ENCODE measurements at places on chromosomes 1 and 21.

DNA sequence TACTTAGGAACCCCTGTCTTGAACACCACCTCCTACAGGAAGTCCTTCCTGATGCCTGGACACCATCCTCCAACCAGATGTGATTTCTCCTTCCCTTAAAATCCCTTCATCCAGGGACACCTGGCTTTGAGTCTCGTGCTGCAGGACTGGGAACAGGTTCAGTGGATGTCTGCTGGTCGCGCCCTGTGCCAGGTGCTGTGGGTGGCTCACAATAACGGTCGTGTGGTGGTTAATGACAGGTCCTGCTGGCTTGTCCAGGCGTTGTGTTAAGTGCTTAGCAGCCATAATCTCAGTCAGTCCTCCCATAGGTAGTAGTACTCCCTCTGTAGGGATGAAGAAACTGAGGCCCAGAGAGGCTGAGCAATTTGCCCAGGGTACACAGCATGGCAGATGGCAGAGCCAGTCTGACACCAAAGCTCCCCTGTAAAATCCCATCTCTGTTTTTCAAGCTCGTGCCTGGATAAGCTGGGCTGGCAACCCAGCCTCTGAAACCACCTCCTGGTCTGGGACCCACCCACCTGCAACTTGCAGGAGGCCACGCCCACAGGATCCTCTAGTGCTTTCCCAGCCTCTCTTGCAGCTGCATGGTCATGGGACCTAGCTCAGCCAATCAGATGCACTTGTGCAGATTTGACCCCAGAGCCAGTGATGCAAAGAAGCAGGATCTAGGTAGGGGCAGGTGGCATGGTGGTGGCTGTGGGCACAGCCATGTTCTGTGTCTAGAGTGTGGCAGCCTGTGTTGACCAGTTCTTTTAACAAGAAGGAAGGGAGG, 106.0 kb upstream of the IFFO2 start:
- no peak for DNase-seq

DNA sequence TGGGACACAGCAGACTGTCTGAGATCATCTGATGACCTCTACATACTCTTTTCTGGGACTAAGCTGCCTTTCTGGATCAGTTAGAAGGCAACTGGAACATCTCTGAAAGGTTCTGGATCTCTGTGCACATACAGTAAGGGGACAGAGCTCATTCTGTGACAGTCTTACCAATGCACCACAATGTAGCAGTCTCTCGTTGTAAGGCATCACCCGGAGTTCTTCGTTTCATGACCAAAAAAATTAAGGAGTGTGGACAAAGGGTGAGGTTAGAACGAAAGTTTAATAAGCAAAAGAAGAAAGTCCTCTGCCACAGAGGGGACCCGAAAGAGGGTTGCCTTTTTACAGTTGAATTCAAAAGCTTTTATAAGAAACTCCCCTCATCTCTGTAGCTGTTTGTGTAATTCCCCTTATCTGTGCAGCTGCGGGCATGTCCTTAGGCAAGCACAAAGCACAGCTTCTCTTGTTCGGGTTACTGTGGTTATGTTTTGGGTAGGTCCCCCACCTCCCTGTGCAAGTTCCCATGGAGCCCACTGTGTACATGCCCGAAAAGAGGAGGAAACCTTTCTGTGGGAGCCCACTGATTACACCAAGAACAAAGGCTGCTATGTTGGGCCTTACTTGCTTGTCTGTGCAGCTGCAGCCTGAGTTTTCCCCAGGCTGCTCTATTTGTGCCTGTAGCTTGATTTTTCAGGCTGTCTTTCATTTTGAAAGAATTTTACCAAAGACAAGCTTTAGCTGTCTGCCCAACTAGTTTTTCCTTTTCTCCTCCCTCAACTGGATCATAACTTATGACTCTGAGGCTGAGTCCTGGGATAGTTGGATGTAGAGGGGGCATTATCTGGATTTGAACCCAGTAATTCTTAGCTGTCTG, 53.1 kb upstream of the CACNA1E start:
- no peak for DNase-seq

DNA sequence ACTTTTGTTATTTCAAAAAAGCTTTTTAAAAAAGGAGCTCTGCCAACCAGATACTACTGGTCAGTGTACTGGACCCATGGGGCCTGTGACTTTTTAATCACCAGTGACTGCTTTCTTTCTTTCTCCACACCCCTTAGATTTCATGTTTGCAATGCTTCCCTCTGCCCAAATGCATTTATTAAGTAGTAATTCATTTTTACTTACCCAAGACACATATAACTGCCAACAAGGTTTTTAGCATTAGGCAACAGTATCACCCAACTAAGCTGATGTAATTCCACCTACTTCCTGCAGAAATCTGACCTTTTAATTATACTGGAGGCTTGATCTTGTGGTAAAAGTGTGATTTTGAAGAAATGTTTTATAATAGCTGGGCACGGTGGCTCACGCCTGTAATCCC, 12.5 kb downstream of the MECR start:
- DNase-seq: no peak

- DNase-seq: no peak
These were observed 601.0 kb downstream of the NUF2 start for GRCh38 chr1:163922743-163923201.

GRCh38 chr1:155127967-155128754, 485 bp downstream of the EFNA1 start:
- DNase-seq: no peak

GRCh38 chr21:45552696-45553391, 10.6 kb upstream of the SLC19A1 start:
- DNase-seq: no peak

DNA sequence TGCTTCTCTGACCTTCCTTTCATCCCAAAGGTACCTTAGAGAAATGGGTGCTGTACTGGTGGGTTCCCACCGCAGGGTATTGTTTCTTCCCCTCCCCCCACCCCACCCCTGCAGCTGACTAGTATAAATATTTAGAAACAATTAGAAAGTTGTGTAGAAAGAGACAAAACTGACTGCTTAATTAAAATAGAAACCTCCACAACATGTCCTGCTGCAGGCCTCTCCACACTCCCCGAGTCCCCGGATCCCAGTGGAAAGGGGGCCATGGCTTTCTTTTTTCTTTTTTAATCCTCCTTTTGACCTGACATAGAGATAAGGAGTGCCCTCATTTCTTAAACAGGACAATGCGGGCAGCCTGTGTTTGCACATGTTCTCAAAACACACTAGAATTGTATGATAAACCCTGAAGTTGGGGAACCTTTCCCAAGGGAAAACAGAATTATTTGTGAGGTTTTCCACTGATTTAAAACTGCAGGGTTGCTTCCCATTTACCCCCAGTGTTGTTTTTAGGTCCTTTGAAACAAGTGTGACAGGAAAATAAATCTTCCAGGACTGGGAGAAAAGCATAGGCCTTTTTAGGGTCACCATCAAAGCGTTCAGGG, 1.7 kb downstream of the RHOU start:
- no peak for DNase-seq

DNA sequence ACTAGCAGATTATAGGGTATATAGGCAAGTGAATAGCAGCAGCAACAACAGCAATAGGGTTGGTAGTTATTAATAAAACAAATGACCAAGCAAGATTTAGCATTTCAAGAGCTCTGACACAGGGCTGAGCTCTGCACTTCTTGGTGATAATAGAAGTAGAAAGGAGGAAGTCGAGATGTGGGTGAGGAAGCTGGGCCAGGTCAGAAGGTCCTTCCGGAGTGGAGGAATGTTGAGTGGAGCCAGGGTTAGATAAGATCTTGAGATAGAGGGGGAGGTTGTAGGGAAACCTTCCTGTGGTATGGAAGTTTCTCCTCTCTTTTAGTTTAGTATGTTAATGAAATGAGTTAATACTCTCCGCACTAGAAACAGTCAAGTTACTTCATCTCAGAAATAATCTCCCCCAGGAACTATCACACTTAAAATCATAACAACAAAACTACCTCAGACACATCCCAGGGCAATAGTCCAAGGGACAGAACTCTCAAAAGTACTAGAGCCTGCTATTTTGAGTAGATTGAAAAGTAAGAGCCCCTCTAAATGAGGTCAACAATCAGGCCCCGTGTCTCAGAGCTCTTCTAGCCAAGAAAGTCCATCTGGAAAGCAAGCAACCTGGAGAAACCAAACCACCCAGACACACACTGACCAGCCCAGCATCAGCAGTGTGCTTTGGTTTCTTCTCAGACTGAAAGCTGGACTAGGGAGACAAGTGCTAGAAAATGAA, 45.4 kb upstream of the ATP1B1 start:
- DNase-seq: no peak

DNA sequence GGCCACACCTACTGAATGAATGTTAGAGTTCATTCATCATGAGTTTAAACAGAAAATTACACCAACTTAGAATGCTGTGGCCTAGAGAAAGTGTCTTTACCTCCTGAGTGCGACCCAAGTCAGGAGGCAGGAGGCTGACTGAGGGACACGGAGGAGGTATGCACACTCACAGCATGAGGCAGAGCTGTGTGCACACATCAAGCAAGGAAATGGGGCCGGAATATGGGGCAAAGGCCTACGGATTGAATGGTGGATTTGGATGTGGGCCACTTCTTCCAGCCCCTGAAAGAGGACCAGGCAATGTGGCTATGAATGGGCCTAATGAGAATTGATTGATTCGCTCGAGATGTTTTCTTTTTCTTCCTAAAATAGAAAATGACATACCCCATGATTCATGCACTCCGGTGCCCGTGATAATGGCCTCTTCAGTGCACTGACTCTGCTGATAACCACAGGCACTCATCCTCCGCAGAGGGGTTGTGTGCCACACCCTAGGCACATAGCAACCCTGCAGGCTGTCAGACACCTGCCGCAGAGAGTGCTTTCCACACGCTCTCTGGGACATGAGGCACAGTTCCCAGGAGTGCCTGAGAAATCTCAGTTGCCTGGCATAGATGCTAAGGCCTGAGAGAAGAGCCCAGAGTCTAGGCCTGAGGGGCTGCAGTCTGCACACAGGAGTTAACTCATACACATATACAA, 155.5 kb downstream of the GLUL start:
- no peak for DNase-seq

- no peak for DNase-seq
These were observed 83.3 kb downstream of the FNBP1L start for GRCh38 chr1:93531193-93531592.

GRCh38 chr1:110254604-110255391, 44.7 kb downstream of the KCNC4 start:
- no peak for DNase-seq

DNA sequence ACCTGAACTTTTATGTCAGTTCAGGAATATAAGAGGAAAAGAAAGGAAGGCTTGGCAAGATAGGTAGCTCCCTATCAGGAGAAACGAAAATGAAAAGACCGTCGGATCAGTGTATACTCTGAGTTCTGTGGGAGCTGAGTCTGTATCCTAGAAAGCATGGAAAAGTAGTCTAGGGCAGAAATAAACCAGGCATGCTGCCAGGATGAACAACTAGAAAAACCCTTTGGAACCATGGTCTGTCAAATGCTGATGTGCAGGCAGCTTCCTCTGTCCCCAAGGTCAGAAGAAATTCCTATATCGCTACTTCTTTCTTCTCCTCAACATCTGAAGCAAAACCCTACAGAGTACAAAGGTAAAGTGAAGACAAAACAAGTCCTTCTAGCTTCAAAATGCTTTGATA, 268.8 kb downstream of the ST6GALNAC3 start:
- no peak for DNase-seq

DNA sequence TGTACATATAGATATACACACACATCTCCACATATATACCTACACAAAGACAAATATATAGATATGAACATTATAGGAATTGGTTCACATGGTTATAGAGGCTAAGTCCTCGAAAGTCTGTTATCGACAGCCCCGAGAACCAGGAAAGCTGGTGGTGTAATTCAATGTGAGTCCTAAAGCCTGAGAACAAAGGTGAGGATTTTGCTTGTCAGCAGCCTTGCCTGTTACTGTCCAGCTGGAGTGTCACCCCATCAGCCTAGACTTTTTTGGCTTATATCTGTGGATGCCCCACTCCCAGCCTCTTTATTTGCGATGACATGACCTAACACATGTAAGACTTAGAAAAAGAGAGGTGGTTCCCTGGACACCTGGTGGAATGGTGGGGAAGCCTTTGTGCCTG, 97.0 kb downstream of the GIPC2 start:
- DNase-seq: no peak

GRCh38 chr21:40731206-40731605, 115.8 kb downstream of the DSCAM start:
- no peak for DNase-seq

DNA sequence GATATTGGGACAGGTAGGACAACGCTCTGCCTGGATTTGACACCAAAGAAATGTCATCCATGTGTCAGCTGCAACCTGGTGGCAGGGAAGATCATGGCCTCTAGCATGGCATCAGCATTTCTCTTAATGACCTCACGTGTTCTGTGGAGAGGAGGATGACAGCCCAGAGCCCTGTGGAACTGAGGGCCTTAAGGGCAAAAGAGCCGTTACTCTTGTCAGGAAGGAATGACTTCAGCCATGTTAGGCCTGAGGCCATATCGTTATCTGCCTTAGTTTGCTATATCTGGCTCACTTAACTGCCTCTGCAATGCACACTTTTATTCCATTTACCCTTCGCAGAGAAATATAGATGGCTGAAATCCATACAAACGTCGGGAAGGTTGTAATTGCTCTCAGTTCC, 83.2 kb upstream of the PBX1 start:
- no peak for DNase-seq

GRCh38 chr1:45097944-45098343, 85.9 kb downstream of the UROD start:
- DNase-seq: no peak

GRCh38 chr1:116587501-116588227, 16.8 kb upstream of the CD58 start:
- no peak for DNase-seq

DNA sequence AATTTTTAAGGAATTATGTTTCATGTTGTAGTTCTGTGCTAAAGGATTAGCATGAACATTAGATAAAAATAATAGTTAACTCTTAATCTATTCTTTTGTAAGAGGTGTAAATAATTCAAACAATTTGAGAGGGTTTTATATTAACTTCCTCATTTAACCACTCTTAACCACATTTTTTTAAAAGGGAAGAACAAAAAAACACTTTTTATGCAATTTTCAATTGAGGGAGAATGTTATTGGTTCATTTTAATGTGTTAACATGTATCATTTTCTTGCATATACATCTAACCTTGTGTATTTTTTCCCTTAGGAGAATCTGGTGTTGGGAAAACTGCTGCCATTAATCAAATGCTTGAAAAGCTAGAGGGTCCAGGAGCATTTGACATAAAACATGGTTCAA, 169.0 kb downstream of the LBR start:
- DNase-seq: no peak

DNA sequence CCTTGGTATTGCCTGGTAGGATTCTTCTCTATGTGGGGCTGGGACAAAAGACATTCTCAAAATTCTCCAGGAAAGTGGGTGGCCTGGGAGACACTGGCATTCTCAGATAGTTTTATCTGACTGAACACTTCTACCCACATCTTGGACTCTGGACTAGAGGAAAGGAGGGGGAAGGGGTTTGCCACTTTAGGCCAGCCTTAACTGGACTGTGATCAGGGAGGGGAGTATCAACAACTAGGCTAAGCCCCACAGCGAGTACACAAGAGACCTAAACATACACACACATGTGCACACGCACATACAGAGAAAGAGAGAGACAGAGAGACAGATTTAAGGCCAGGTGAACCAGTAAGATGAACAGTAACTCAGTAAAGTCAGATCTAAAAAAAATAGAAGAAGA, 1.2 kb upstream of the SEMA6C start:
- no peak for DNase-seq

- DNase-seq: no peak
These were observed 5.3 kb upstream of the SDE2 start for GRCh38 chr1:226004396-226004795.

- no peak for DNase-seq
These were observed 37.2 kb downstream of the SCCPDH start for GRCh38 chr1:246761396-246761795.
